ENCODE measurements at places on chromosomes 11 and 22.

DNA sequence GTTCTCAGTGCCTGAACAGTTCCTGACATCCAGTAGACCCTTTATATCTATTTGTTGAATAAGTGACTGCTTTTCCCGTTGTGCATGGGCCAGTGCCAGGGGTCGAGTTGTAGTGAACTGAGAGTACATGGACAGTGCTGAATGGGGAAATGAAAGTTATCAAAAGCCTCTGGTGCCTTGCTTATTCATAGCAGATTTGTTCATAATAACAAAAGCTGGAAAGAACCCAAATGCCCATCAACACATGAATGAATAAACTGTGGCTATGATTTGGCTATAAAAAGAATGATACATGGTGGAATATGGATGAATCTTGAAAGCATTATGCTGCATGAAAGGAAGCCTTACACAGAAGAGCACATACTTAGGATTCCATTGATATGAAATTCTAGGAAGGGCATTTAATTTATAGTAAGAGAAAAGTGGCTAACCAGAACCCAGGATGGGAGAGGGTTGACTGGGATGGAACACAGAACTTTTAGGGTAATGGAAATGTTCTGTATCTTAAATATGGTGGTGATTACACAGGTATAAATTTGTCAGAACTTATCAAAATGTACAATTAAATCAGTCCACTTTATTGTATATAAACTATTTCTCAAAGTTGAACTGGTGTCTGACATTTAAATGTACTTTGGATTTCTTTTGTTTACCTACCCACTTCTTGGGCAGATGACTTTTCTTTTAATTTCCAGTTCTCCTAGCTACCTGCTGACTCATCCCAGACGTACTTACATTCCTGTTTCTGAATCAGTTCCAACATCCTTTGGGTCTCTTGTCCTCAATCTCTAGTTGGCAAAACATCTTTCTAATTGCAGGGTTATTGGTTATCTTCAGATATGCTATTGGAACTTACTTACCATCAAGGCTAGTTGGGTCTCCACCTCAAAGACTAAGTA, 42.8 kb downstream of the PACS1 start:
- DNase-seq, result peak; percentile 91

DNA sequence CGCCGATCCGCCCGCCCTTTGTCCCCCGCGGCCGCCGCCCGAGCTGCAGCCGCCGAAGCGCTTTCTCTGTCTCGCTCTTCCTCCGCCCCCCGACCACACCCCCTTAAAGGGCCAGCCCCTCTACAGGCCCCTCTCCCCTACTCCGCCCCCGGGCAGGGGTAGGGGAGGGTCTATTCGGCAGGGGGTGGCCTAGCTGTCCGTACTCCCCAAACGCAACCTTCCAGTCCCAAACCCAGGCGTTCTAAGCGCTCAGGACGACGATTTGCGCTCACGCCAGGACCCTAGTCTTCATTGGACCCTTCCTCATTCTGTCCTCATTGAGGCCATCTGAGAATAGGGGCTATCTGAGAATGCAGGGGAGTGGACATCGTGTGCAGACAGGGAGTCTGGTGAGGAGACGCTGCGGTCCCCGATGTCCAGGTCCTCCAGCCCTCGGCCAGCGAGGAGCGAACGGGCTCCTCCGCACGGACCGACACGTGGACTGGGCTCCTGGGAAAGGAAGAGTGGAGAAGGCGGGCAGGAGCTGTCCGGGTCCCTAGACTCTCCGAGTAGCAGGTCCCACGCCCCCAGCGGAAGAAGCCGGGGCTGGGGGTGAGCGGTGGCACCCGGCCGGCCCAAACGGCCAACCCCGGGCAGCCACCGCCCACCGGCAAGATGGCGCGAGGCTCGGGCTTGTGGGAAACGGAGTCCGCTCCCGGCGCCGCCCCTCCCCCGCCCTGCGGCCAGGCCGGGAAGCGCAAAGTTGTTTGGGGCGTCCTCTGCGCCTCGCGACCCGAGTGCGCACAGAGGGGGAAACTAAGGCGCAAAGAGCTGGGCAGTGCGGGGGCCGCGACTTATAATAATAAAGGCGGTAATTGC, at the start of gene PPP1R14B:
Gene PPP1R14B, minus strand, starts transcription at position 73 of the 858 bp plus-strand sequence. CDS start 270 bp downstream, outside the sequence.
- peak; percentile 93 for DNase-seq

DNA sequence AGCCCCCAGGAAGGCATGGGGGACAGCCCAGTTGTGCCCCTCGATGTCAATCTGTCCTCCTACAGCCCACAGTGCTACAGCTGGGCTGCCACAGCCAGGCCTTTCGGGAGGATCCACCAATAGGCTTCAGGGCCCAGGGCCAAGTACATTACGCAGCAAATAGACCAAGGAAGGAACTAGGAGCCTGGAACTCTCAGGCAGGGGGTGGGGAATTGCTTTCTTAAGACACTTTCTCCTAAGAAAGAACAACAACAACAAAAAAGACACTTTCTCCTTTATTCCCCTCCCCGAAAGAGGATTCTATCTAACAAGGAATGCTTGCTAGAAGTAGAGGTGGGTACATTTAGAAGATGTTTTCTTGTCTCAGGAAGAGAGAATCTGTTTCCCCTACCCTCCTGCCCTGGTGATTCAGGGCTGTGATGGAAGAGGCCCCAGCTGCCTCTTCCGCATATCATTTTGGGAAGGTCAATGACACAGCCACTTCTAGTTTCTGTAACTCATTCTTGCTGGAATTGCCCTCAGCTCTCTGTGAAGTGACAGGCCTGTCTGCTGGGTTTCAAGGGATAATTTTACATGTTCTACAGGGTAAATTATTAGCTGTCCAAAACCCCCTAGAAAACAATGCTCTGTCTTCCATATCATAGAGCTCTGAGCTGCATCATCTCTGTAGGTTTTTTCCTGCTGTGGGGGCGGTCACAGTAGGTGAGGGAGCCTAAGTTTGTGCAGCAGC, 6.0 kb upstream of the MALAT1 start:
- peak; percentile 91 for DNase-seq

GRCh38 chr11:60457576-60457975, 1.9 kb downstream of the MS4A1 start:
- no peak for DNase-seq

GRCh38 chr11:7668911-7669310, 4.4 kb downstream of the CYB5R2 start:
- DNase-seq, result no peak

DNA sequence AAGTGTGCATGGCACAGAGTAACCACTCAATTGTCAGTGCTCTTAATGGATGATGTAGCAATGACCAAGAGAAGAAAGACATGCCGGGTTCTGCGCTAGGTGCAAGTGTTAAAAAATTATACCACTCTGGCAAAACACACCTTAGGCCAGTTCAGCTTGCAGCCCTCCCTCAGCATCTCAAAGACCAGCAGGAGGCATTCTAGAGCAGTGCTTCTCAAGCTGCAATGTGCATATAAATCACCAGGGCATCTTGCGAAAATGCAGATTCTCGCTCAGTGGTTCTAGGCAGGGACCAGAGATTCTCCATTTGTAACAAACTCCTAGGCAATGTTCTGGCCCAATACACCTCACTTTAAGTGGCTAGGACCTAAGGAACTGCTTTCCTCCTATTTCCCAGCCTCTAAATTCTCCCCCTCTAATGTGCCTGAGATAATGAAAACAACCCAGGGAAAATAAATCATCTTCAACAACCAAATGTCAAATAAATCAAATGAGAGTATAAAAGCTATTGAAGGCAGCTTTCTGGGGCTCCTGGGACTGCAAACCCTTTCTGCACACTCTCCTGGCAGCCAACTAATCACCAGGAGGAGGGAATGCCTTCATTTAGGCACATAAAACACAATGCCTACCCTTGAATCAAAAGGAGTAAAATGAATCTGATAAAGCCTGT, 337.2 kb upstream of the API5 start:
- DNase-seq, result no peak

GRCh38 chr11:72524711-72525110, 90.4 kb upstream of the CLPB start:
- peak; percentile 26 for DNase-seq

DNA sequence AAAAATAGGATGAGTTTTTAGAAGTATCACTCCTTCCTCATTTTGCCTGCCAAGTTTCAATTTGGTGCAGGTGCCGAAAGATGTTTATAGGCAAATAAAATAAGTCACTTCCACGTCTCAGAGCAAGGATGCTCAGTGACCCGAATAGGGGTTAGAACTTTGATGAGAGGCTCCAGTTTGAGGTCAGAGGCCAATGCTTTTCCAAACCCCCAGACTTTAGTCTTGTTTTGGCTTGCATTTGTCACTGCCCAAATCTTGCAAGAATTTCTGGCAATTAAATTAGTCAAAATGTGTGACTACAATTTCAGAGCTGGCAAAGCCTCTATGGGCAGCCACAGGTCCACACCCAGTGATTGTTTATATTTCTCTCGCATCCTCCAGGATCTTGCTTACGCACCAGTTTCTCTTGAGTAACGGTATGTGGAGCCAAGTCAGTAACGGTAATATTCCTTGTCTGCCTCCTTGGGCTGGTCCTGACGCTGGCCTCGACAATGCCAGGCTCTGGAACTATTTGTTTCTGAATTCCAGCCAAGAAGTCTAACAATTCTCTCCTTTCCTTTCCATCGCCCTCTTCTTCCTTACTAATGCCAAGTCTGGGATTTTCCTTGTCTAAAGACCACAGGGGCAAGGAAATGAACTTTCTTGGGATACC, 9.9 kb upstream of the NUP160 start:
- DNase-seq, result peak; percentile 46

Data from fibroblast of skin of back (primary cell).